GM12864 (cell line): ENCODE measurements at places on chromosomes 6 and 20.

- no peak for DNase-seq
These were observed 91.9 kb downstream of the PLCB4 start for GRCh38 chr20:9160757-9161156.

DNA sequence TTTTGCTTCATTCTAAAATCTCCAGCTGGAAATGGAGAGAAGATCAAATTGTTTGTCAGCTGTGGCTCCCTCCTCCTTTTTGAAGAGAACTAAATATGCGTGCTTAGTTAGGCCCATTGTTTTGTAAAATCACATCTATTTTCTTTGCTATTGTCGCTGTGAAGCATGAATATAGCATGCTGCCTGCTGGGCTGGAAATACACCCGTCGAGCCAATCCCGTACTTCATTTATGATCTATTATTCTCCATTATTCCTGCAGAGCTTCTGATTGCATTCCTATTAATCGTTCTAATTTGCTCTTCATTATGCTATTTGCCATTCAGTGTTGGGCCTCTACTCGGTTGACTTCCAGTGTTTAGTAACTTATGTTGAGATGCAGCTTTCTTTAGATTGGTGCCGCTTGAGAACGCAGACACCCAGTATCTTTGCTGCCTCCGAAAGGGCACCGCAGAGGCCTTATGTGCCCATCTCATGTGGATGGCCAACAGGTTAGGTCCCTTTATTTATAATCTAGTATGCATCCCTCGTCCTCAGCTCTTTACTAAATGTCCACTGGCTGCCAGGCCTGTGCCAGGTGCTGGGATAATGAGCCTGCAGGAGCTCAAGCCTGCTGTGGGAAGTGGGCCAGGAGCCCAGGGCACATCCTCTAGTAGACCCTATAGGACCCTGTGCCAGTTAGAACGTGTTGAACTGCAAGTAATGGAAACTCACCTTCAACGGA lies 45.6 kb downstream of the FAM50B start:
- no peak for DNase-seq

- DNase-seq: no peak
These were observed 1.3 kb upstream of the LRFN2 start for GRCh38 chr6:40588480-40588879.

DNA sequence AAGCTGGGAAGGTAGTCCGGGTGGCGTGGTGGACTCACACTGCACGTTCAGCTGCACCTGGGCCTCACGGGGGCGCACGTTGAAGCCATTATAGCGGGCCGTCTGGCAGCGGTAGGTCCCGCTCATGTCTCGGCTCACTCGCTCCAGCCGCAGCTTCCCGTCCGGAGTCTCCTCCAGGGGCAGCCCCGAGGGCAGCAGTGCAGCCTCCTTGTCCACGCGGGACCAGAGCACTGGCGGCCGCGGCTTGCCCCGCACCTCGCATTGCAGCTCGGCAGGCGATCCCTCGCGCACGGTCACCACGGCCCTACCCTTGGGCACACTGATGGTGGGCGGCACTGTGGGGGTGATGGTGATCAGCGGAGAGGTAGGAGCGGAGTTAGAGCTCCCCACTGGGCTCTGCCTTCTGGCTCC lies 47.6 kb downstream of the MDGA1 start:
- no peak for DNase-seq

DNA sequence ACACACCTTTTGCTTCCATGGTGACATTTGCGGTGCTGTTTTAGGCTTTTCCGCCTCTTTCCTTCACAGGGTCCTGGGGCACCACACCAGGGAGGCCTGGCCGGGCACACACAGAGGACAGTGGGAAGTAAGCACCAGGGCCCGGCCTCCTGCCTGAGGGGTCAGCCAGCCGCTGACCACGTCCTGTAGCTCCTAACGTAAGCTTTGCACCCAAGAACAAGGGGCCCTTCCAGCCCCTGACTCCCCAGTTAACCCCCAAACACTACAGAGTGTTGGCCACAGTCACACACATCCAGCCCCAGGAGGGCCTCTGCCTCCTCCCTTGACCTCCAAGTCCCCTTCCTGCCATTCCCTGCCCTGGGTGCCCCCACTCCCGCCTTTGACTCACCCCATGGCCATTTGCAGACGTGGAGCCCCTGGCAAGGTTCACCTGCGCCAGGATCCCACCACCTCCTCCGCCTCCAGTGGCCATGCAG lies 54.7 kb downstream of the YTHDF1 start:
- DNase-seq: no peak

DNA sequence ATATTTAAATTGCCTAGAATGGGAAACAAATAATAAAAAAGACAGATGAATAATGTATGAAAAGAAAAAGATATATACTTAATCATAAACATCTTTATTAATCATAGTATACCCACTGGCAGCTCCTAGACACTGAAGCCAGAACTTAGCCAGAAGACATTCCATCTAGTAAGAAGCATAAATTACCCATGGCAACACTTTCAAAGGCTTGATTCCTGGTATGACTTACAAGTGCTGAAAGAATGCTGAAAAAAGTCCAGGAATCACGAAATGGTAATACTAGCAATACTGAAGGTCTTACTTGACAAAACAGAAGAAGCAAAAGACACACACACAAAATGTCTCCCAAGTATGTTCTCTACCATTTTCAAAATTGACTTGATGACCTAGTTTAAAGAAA lies 38.0 kb downstream of the RWDD2A start:
- no peak for DNase-seq

- DNase-seq: no peak
These were observed 278.6 kb upstream of the MAP3K7 start for GRCh38 chr6:90865513-90865912.

GRCh38 chr20:4454111-4454510 lies 267.6 kb upstream of the PRND start:
- DNase-seq: no peak

DNA sequence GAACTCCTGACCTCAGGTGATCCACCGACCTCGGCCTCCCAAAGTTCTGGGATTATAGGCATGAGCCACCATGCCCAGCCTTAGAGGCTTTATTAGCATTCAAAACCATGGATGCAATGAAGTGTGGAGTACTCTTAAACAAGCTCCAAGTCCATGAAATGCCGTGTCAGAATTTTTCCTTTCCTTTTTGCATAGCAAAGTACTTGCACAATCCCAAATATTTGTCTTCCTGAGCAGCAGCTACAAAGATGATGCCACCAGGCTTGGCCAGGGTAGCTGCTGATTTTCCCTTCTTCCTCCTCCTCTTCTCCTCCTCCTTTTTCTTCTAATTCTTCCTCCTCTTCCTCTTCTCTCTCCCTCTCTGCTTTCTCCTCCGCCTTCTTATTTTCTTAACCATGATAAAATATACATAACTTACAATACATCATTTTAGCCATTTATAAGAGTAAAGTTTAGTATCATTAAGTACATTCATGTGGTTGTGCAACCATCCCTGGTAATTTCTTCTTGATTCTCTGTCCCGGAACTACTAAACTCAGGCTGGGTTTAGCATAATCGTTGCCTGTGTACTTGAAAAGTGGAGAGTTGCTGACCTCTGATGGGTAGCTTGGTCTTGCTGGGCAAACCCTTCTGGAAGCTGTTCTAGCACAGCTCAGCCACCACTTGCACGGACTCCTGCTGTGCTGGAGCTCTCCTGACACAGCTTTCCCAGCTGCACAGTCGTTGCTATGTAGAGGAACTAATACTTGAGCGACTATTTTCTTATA lies 20.3 kb downstream of the MUCL3 start:
- no peak for DNase-seq

DNA sequence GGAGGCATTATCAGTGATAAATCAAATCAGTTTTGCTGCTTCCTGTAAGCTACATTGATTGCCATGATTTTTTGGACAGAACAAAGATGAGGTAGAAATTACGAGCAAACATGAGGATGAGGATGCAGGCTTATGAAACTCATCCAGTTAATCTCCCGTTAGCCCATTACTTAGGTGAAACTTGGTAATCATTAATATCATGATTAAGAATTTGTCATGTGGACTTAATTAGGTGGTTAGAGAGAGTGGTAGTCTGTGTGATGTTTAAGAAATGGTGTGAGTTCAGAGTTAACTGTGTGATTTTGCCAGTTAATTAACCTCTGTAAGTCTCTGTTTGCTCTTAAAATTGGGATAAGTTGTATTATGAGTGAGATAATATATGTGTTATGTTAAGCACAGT lies 62.0 kb downstream of the TSPYL4 start:
- DNase-seq: no peak

DNA sequence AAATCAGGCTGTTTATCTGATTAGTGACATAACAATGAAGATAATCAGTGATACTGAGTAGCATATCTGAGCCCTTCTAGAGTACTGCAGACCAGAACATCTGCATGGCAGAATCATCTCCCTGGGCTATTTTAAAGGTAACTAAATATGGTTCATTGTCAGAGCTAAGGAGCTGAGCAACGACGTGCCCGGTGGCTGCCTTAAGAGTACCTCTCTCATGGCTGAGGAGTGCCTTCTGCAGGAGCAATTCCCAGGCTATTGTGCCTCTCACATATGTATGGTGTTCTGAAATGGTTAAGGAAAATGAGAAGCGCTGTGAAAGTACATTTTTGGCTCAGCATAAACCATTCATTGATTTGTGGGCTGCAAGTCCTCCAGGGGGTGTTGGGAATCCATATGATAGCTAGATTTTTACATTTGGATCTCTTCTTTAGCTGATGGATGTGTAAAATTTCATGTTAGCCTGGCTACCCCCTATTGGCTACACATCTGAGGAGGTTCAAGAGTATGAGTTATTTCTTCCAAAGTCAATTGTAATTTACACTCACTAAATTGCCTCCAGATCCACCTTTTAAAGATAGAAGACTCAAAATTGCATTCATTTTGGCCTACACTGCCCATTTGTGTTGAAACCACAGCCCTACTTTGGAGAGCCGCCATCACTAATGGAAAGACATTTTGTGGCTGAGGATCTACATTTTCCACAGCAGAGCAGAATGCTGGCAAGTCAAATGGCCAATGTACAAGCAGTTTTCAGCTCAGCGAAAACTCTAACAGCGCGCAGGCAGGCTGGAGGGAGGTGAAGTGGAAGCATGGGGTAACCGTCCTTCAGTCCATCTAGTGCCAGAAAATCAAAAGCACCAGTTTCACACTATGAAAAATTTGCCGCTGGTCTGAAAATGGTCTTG lies 198.0 kb downstream of the SIM1 start:
- DNase-seq: no peak

- no peak for DNase-seq
These were observed 429.0 kb upstream of the NRSN1 start for GRCh38 chr6:23696992-23697391.

DNA sequence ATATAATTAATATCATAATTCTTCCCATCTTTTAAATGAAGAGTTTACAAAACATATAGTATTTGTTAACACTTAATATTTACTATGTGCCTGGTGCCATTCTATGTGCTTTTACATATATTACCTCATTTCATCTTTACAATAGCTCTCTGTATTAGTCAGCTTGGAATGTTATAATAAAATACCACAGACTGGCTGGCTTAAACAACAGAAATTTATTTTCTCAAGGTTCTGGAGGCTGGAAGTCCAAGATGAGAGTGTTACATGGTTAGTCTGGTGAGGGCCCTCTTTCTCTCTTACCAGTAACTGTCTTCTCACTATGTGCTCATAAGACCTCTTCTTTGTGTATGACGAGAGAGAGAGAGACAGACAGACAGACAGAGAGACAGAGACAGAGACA lies 110.2 kb downstream of the NKAIN2 start:
- no peak for DNase-seq

- peak; percentile 13 for DNase-seq
These were observed 192.0 kb downstream of the PREX1 start for GRCh38 chr20:48635791-48636267.

- DNase-seq: no peak
These were observed 63.0 kb downstream of the EZR start for GRCh38 chr6:158756126-158756525.

DNA sequence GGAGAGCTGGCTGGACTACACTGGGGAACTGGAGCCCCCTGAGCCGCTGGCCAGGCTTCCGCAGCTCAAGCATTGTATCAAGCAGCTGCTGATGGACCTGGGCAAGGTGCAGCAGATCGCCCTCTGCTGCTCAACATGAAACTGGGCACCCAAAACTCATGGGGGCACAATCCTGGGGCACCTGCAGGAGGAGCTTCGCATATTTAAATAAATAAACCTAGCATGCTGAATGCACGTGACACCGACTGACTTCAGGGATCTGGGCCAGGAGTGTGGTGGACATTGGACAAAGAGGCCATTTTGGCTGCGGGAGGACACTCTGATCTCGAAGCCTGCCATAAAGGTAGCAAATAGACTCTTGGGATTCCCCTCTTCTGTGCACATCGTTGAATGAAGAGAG lies 6.8 kb downstream of the SCAND1 start:
- no peak for DNase-seq

DNA sequence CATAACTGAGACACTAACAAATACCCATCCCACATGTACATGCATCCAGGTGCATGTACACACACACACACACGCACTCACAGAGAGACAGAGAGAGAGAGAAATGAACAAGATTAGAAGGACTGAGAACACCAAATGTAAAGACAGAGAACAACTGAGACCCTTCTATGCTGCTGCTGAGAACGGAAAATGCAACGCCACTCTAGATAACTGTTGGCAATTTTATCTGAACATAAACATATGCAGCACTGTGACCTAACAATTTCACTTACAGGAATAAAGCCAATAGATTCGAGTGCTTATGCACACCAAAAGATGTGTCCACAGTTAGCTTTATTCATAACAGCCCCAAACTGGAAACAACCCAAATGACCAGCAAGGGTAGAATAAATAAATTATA lies 103.8 kb upstream of the LY86 start:
- DNase-seq: no peak

DNA sequence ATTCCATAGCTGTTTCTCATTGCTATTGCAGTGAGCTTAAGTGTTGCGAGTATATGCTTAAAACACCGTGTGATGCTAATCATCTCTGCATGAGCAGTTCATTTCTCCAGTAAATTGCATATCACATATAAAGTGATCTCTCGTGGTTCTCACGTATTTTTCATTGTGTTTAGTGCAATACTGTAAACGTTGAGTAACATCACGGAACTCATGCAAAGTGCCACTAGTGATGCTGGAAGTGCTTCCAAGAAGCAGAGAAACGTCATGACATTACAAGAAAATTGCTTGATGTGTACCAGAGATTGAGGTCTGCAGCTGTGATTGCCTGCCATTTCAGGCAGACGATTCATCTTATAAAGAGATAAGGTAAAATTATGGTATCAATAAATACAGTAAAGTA lies 830.4 kb downstream of the GRIK2 start:
- DNase-seq: no peak

DNA sequence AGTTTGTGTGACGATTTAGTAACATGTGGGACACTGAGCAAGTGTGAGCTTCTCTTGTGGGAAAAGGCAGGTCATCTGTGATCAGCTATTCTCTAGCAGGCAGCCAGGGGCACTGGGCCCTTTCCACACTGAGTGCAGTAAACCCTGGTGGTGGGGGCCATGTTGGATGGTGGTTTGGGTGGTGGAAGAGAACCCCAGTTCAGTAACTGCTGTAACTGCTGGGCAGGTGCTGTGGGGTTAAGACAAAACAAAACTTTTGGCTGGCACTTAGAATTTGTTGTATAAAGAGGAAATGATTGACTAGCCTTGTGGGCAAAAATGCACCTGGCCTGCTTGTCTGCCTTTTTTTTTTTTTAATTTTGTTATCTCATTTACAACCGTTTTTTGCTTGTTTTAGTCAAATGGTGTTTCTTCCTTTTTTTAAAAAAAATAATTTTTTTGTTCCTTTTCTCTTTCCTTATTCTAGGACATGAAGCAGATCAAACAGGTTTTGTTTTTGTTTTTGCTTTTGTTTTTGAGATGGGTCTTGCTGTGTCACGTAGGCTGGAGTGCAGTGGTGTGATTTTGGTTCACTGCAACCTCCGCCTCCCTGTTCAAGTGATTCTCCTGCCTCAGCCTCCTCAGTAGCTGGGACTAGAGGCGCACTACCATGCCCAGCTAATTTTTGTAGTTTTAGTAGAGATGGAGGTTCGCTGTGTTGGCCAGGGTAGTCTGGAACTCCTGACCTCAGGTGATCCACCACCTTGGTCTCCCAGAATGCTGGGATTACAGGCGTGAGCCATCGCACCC lies 59.8 kb downstream of the IGF2R start:
- no peak for DNase-seq
